ENCODE measurements at places on chromosomes 6 and 20. TPM values are rescaled to one million over a fixed set of nuclear protein-coding genes. Genes with fewer than 3 reads are reported as not detected.

The TRIM10 gene
- total RNA-seq, result not detected

The GNAS-AS1 gene
- 0.42 TPM for total RNA-seq

The PRR18 gene
- 1.0 TPM for total RNA-seq

The STMND1 gene
- total RNA-seq, result not detected

The HTR1E gene
- total RNA-seq, result not detected

The RHAG gene
- not detected for total RNA-seq

The HLA-DQB1 gene
- total RNA-seq, result 21.5 TPM

The PRICKLE4 gene
- total RNA-seq, result 2.0 TPM

The SDC4 gene
- total RNA-seq, result 81.6 TPM

The RBM24 gene
- total RNA-seq, result 1.3 TPM

The TRERF1 gene
- 3.3 TPM for total RNA-seq

The PCSK2 gene
- not detected for total RNA-seq

The GSTA3 gene
- total RNA-seq, result not detected

The GPX5 gene
- not detected for total RNA-seq

The GINS1 gene
- total RNA-seq, result 0.58 TPM

The PRSS16 gene
- 0.19 TPM for total RNA-seq

The DPPA5 gene
- not detected for total RNA-seq

The SPATA25 gene
- total RNA-seq, result 4.0 TPM

The MYB gene
- total RNA-seq, result 0.16 TPM

The DNAH8 gene
- total RNA-seq, result not detected

The CST5 gene
- total RNA-seq, result not detected

The RSPO3 gene
- 30.4 TPM for total RNA-seq

The DCDC2 gene
- total RNA-seq, result not detected

The PLN gene
- total RNA-seq, result 5.6 TPM

The TBX18 gene
- 13.8 TPM for total RNA-seq

The SNRPB gene
- 112 TPM for total RNA-seq

The RAD21L1 gene
- not detected for total RNA-seq

The SLC32A1 gene
- total RNA-seq, result not detected

The RGS17 gene
- 4.6 TPM for total RNA-seq

The FAM162B gene
- total RNA-seq, result 5.1 TPM

The ZSCAN31 gene
- total RNA-seq, result 5.8 TPM
